ENCODE measurements at places on chromosomes 16 and 17.

DNA sequence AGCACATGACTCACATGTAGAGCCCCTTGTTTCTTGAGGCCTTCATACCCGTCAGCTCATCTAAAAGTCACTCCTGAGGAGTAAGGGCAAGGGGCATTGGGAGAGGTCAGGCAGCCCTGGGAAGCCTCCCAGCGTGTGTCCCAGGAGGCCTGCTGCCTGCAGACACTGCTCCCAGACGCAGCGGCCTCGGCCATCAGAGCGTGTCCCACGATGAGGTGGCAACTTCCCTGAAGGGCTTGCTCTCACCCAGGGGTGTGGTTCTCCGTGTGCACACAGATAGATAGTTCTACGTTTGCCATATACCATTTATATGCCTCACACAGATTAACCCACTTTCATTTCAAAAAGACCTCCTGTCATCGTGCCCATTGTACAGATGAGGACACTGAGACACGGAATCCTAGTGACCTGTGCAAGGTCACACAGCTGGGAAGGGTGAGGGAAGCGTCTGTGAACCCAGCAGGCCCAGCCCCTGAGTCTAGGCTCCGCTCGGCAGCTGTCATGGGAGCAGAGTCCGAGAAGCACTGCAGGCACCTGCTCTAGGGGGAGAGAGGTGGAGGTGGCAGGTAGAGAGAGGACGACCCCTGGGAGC, 8.3 kb downstream of the TUBB3 start:
- DNase-seq, result no peak

DNA sequence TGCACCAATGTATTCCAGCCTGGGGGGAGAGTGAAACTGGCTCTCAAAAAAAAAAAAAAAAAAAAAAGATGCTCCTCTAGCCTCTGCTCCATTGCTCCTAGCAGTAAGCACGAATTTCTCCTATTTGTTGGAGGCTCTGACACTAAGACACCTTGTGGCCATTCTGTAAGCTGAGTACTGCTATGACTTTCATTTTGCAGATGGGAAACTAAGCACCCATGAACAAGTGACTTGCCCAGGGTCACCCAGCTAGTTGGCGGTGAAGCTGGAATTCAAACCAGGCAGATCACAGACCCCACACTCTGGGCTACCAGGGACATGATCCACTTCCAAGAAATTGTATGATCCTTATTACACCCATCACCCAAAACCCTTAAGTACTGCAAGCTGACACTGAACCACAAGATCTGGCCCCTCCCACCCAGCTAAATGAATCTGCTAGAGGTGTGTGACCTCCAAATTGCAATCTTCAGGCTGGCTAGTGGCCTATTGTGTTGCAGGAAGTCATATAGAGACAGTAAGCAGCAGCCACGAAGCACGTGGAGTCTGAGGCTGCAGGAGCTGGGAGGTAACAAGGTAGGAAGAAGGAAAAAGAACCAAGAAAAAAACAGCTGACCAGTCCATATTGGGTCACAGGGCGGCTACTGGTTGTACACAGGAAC, 209.4 kb downstream of the XYLT1 start:
- DNase-seq, result no peak

DNA sequence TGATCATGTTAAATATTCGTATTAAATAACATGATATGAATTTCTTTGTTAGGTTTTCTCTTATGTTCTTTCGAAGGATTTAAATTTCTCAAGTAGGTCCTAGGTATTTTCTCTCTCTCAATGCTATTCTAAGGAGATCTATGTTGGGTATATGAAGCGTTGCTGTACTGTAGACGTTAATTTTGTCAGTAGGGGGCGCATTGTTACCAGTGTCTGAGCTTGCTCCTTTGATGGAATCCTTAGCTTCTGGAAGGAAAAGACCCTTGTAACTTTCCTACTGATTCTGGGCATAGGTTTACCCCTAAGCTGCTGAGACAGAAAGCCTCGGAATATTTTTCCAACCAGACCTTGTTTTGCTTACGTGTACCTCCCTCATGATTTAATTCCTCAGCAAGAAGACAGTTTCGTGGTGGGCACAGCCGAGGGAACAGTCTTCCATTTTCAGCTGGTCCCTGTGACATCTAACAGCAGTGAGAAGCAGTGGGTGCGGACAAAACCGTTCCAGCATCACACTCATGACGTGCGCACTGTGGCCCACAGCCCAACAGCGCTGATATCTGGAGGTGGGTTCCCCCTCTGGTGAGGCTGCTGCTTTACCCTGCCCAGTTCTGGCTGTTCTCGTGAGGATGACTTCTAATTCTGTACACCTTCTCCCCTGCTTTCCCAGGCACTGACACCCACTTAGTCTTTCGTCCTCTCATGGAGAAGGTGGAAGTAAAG, 17.9 kb downstream of the UTP4 start:
- peak; percentile 89 for DNase-seq

DNA sequence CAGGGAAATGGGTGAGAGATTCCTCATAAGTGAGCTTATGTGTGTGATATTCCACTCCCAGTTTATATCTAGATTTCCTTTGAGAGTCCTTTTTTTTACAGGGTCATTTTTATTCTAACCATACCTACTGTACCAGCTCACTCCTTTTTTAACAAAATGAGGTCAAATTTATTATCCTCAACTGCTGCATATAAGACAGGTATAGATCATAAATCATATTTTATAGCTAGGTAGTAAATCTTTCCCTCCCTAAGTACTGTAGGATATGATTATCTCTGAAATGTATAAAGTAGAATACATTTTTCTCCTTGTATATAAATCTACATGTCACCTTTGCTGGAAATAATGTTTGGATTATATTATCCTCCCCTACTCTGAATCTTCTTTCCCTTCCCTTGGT, 31.5 kb downstream of the AP2B1 start:
- DNase-seq, result no peak

DNA sequence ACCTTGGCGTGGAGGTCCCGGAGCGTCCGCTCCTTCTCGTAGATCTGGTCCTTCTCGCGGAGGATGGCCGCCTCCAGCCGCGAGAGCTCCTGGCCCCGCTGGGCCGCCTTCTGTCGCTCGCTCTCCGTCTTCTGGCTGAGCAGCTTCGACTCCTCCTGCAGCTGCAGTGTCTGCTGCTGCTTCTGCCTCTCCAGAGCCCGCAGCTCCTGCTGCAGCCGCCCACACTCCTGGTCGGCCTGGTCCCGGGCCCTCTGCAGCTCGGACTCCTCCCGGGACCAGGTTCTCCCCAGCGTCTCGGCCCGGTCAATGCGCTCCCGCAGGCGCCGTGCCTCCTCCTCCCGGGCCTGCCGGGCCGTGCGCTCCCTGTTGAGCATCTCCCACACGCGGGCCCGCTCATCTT, 7.6 kb downstream of the CDK3 start:
- no peak for DNase-seq

GRCh38 chr17:28402224-28402630, 3.8 kb downstream of the SLC46A1 start:
- DNase-seq, result no peak

GRCh38 chr17:7684851-7685532, 2.3 kb downstream of the TP53 start:
- peak; percentile 14 for DNase-seq

DNA sequence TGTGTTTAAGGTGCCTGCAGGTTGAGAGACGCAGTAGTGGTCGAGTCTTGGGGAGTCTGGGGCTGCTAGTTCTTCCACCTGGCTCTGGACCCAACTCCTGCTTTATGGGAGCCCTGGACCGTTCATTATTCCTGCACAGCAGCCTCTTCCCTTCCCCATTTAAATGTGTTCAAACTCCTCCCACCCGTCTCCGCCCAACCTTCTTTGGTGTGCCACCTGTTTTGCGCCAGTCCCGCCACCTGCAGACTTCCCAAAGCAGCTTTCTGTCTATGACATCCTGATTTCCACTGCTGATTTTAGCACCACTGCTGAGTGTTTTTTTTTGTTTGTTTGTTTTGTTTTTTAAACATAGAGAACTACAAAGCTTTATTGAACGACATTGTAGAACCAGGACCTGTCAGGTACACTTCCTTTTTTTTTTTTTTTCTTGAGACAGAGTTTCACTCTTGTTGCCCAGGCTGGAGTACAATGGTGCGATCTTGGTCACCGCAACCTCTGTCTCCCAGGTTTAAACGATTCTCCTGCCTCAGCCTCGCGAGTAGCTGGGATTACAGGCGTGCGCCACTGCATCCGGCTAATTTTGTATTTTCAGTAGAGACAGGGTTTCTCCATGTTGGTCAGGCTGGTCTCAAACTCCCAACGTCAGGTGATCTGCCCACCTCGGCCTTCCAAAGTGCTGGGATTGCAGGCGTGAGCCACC, 12.8 kb downstream of the ADORA2B start:
- DNase-seq, result no peak

Measured in astrocyte of the hippocampus (primary cell).